IMR-90 (cell line): ENCODE measurements at places on chromosomes 11 and 22.

DNA sequence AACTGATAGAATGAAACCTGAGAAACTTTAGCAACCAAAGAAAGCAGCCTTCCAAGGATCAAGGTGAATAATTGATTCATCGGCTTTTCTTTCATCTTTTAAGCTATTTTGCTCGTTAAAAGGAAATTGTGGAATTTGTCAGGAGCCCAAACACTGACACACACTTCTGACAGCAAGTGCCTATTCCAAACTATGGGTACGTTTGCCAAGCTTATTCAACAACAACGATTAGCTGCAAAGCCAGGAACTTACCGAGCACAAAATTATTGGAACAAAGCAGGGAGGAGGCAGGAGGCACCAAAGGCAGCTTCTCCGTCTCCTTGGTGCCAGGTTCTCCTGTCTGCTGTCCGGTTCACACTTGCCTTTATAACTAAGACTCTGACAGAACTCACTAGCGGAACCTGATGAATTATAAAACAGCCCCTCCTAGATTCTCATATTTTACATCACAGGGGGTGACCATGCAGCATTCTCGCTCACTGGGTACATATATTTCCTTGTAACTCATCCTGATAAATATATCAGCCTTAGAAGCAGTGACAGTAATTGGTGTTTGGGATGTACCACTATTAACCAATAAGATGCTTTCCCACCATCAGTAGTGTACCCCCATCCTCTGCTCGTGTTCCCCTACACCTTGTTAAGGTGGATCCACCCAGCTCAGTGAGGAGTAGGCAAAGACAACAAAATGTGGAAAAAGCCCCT lies 395.9 kb upstream of the CCDC90B start:
- no peak overlapping the region for H3K4me3 ChIP-seq
- H3K4me1 ChIP-seq: no peaks in the 10 kb centered on the region
- no peak for DNase-seq
- no peaks in the 10 kb centered on the region for H3K36me3 ChIP-seq

GRCh38 chr11:69350596-69350995 lies 56.6 kb downstream of the MYEOV start:
- no peak for DNase-seq
- H3K36me3 ChIP-seq: no peaks in the 10 kb centered on the region
- H3K27ac ChIP-seq: no peak overlapping the region
- no peak overlapping the region for H3K4me3 ChIP-seq
- peaks cover 16% of the 10 kb centered on the region for H3K4me1 ChIP-seq
- H3K27me3 ChIP-seq: no peaks in the 10 kb centered on the region

DNA sequence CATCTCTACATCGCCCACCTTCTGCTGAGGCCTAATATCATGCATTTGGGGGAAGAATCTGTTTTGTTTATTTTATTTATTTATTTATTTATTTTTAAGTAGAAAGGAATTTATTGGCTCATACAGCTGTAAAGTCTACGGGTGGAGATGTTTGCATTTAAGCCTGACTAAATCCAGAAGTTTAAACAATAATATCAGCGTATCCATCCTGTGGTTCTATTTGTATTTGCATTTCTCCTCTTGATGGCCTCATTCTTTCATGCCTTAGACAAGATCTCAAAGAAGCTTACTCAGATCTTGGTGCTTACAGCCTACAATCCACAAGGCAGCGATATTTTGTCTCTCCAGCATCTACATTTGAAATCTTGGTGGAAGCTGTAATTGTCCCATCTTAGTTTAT lies 67.1 kb upstream of the CARD18 start:
- H3K27me3 ChIP-seq: no peaks in the 10 kb centered on the region
- no peak for DNase-seq
- no peak overlapping the region for H3K4me3 ChIP-seq

DNA sequence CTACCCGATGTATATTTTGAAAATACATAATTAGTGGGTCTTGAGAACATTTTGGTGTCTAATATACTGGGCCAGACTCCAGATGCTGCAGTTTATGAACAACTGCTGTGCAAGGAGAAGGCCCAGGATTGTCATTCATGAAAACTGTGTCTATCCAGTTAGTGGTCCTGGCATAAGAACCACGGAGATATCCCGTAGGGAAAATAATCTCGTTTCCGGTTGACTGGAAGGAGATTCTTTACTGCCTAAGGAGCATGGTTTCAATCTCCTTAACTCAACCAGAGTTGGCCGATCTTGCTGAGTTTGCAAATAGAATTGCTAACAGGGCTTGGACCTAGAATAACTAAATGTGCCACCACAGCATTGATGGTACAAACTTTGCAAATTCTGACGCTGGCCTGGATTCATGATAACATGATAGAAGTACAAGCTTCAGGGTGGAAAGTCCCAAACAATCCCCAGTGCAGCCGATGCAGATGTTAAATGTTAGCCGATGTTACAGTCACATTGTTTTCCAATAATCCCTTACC lies 4.6 kb upstream of the RTCB start:
- H3K4me1 ChIP-seq: no peaks in the 10 kb centered on the region
- no peak overlapping the region for H3K27ac ChIP-seq
- H3K4me3 ChIP-seq: no peak overlapping the region
